ENCODE measurements at places on chromosomes 2 and 18.

DNA sequence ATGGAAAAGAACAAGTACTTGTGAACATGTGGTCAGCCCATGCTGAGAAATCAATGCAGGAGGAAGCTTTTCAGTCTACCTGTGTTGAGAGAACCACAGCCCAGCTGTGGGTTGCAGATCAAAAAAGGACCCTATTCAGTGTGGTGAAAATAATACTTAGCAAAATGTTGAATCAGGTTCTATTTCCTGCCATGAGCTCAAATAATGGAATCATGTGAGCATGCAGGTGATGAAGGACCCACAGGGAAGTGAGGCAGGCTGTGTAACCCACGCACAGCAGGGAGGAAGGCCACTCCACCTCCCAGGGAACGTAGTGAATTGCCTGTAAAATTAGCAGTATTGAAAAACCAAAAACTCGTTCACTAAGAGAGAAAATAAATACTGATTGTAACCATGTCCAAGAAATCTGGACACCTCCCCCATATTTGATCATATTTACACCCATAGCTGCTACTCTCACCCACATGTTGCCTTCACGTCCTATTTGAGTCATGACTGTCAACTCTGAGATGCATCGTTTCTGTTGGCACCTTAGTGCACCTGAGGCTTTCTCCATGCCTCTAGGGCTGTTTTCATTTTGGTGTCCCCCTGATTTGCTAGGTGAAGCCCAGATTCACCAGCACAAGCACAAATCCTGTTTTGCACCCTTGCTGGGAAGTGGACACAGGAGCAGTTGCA is 20.5 kb upstream of the BCL2L11 start:
- no peak for DNase-seq

DNA sequence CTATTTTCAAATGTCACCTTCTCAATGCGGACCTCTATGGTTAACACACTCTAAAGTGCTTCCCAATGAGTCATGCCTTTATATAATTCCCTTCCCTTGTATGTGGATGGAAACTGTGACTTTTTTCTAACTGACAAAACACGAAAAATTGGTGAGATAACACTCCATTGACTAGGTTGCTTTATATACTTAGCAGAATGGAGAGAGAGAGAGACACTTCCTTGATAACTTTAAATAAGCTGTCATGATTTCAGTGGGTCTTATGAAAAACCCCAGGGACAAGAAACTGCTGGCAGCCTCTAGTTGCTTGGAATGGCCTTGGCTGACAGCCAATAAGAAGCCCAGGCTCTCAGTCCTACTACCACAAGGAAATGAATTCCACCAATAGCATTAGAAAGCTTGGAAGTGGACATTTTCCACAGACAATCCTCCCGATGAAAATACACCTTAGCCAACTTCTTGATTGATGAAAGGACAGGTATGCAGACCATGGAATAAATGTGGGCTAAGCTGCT is 322.2 kb downstream of the ZNF804A start:
- no peak for DNase-seq

GRCh38 chr2:231680285-231680991 is 27.9 kb upstream of the PTMA start:
- no peak for DNase-seq

DNA sequence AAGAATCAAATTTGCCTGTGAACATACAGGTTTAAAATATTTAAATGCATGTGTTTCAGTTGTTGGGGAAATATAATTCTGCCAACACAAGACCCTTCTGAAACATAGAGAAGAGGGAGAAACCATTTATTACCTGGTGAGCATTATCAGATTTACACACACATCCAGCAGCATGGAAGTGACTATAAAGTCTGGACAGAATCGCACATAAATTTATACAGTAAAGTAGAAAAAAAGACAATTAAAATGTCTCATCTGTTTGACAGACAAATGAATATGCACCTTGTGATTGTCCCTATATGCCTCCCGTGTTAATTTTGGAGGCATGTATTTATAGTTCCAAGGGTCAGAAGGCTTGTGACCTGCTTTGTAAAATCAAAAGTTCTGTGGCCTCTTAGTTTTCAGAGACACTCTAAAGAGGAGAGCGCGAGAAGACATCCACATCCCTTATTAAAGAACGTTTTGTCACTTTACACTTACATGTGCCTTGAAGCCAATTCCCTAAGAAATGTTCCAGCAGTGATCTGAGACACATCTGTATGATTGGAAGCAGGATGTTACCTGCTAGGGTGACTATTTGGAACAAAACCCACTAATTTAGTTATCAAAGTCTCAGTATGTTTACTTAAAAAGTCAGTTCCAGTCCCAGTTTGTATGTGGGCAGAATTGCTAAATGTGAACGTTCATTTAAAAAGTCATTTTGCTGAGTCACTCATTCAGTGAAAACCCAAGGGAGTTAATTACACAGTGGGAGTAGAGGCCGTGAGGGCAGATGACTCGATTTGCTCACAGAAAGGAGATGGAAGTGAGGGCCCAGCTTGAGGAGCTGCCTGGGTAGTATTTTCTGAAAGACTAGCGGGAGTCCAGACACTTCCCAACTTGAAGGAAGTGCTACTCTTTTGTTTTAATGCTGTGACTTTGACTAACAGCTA is 527.6 kb upstream of the MEX3C start:
- DNase-seq = no peak

GRCh38 chr2:118059919-118060478 is 28.3 kb upstream of the INSIG2 start:
- DNase-seq = no peak

DNA sequence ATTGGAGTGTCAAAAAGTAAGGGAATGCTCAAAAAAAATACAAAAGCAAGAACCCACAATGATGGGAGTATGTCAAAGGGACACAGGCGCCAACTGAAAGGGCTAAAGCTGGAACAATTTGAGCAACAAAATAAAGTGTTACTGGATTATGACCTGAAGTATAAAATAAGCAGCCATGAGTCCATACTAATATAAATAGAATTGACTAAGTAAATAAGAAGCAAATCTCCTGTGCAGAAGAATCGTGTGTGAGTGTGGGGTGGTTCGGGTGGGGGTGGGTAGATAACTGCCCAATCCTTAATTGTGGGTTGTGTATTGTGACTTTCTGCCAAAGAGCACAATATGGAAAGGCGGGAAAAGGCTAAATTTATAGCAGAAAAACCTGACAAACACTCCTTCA is 23.5 kb downstream of the IRS1 start:
- no peak for DNase-seq

DNA sequence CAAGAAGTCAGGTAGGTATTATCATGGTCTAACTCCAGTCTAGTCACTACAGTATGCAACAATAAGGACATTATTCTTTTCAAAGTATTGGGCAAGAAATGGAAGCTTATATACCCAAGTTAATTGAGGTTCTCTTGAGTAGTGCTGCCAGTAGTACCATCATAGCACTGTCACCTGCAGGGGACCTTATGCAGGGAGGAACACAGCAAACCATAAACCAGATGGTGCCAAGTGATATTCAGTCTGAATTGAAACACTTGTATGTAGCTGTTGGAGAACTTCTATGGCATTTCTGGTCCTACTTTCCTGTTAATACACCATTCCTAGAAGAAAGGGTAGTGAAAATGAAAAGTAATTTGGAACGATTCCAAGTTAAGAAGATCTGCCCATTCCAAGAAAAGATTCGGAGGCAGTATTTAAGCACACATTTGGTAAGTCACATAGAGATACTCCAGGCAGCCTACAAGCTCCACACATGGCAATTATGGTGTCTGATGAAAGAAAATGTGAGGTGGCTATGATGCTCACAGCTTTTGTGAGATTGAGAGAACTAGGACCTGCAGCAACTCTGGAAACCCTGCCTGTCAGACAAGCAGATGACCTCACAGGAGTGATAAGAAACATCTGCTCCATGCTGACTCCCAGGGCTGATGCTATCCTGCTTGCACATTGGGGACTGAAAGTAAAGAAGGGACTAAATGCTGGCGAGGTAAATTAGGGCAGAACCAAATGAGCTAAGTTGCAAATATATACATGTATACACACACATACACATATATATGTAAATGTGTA is 174.7 kb downstream of the MC4R start:
- DNase-seq = no peak

- DNase-seq = no peak
Observed at GRCh38 chr2:39413063-39413737, 23.9 kb downstream of the MAP4K3 start.

- no peak for DNase-seq
Observed at GRCh38 chr2:30756051-30756719, 51.1 kb downstream of the CAPN13 start.

Data from GM13977 (cell line).